ENCODE measurements at places on chromosomes 11 and 22.

DNA sequence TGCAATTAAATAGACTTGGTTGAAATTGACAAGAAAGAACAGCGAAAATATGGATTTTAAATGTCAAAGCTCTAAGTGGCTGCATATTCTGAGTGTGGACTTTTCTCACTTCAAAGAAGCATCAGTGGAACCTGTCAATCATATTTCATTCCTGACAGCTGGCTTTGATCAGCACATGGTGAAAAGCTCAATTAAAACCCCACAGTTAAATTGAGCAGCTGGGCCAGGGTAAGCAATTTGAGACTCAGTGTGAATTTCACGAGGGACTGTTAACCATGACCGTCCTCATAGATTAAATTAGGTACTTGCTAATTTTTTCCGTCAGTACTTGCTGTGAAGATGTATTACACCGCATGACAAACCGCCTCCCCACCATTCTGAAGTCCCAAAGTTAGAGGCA is 11.0 kb upstream of the OR10D3 start:
- DNase-seq: no peak

GRCh38 chr22:49946612-49947295 is 13.8 kb upstream of the PIM3 start:
- DNase-seq: no peak

- no peak for DNase-seq
Measured at GRCh38 chr11:113159988-113160807, 154.2 kb upstream of the TTC12 start.

DNA sequence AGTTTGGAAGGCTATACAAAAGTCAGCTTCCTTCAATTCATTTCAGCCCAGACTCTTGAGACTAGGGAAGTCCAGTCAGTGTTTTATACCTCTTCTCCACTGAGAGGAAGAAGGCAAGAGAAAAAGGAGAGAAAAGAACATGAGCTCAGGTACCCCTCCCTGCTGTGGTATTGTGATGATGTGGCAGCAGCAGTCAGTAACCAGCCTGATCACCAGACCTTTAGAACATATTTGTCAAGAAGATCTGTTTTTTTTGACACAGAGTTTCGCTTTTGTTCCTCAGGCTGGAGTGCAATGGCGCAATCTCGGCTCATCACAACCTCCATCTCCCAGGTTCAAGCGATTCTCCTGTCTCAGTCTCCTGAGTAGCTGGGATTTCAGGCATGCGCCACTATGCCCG is 21.2 kb upstream of the RPS13 start:
- DNase-seq: no peak

GRCh38 chr11:83284501-83285150 is 1.5 kb downstream of the CCDC90B start:
- no peak for DNase-seq

DNA sequence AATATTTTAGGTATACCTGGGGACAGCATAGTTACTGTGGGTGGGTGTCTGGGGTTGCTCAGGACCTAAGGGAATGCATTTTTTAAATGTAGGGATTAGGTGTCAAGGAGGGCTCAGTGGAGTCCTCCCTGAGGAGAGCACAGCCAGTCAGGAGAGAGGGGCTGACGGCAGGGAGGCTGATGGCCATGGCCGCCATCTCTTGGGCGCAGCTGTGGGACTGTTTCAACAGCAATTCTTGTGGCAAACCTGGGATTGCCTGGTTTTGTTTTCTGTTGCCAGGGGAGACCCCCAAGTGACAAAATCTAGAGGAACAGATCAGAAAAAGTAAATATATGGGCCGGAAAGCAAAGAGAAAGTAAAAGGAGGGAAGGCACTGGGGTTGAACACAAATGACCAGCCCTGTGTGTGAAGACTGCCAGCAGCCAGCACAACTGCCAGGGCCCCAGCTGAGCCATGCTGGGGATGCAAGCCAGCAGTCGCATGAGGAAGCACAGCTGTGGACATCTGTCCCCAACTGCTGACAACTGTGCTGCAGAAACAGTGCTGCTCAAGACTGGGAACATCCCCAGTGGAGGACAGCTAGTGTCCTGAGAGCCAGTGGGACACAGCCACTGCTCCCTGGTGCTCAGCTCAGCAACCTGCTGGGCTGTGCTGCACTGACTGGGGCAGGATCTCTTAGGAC is 10.5 kb downstream of the MIF start:
- DNase-seq: no peak

DNA sequence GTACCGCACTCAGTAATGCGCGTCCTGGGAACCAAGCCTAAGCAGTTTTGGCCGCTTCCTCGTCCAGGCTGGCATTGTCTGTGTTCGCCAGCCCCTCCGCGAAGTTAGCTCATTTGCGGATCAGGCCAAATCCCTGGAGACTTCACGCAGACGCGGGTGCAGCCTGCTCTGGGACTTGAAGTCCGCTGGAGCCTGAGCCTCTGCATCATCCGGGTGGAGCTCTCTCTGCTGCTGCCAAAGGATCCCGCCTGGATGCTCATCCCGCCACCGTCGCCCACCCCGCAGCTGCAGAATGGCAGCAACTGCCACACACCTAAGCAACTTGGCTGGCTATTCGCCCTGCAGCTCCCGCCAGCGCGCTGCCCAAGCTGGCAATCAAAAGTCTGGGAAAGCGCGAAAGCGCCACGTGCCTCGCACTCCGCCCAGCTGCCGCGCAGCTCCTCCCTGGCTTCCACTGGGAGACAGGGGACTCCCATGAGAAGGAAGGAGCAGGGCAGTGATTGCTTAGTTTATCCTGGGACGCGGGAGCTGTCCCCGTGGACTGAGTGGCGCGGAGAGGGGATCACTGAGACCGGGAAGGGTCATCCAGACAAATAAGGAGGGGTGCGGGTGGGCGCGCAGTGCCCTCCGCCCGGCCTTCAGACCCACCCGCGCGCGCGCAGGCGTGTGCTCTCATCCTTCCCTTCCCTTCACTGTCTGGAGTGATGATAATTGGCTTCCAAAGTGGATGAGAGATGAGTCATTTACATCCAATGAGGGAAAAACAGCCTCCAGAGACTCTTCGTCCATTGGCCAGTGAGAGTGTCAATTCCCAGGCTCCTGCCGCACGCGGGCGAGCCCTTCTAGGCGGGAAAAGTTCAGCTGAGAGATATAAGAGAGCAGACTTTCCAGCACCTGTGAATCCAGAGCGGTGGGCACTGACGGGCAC is 23.2 kb upstream of the GLYATL1B start:
- no peak for DNase-seq

- no peak for DNase-seq
Measured at GRCh38 chr11:59719556-59719955, 5.9 kb upstream of the OR10V1 start.

DNA sequence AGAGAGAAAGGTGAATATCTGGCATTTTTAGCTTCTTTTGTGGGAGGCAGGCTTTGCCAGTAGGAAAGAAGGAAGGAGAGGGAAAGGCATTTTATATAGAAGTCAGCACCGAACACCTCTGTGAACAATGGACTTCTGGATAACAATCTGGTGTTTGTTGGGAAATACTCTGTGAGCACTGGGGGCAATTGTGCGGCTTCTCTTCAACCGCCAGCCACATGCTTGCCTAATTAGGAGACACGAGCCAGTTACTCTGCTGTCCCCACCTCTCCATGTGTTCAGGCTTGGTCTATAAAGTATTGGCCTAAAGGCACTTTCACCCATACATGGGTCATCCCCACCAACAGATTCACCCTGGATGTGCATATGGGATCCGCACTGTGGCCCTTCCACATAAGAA is 523.6 kb downstream of the NTM start:
- DNase-seq: no peak

DNA sequence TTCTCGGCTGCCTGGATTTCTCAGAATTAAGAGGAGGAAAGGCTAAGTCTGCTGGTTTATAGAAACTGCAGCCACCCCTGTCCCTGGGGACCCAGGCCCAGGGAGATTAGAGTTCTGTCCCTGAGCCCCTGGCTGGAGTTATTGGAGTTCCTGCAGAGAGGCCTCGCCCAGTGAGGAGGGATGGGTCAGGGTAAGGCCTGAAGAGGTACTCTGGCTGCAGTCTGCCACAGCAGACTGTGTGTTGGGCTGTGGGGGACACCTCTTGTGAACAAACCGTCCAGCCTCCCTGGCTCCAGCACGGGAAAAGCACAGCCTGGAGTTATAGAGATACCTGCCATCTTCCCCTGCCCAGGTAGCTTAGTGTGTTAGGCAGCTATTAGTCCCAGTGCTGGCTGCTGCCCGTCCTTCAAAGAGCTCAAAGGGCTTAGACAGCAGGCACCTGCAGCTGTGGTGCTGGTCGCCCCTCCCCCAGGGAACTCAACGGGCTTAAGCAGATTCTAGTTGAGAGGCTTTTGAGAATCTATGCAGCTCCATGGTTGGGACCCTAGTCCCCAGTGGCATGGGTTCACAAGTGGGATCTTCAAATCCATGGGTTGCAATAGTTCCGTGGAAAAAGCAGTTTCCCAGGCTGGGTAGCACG is 36.6 kb upstream of the MUC15 start:
- DNase-seq: no peak

DNA sequence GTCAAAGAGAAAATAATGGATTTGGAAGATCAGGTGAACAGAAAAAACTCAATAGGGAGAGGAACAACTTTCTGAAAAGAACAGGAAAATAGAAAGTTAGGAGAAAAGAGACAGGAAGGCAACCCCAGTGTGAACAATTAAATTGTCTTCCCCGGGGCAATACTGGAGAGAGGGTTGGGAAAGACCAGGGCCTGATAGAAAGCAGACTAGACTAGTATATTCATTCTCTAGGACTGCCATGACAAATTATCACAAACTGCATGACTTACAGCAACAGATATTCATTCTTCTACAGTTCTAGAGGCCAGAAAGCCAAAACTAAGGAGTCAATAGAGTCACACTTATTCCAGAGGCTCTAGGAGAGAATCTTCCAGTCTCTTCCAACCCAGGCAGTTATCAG is 482.8 kb downstream of the SOX6 start:
- no peak for DNase-seq

DNA sequence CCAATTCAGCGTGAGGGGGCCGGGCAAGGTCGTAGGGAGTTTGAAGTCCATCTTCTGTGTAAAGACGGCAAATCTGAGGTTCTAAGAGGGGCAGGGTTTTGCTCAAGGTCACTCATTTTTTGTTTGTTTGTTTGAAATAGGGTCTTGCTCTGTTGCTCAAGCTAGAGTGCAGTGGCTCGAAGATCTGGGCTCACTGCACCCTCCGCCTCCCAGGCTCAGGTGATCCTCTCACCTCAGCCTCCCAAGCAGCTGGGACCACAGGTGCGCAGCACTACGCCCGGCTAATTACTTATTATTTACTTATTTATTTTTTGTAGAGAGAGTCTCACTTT is 355 bp upstream of the AP1B1 start:
- no peak for DNase-seq

GRCh38 chr11:122441666-122442035 is 213.9 kb upstream of the UBASH3B start:
- no peak for DNase-seq

- DNase-seq: no peak
Measured at GRCh38 chr11:19953909-19954308, 206.4 kb downstream of the DBX1 start.

GRCh38 chr11:20021771-20022362 is 138.4 kb downstream of the DBX1 start:
- DNase-seq: no peak

DNA sequence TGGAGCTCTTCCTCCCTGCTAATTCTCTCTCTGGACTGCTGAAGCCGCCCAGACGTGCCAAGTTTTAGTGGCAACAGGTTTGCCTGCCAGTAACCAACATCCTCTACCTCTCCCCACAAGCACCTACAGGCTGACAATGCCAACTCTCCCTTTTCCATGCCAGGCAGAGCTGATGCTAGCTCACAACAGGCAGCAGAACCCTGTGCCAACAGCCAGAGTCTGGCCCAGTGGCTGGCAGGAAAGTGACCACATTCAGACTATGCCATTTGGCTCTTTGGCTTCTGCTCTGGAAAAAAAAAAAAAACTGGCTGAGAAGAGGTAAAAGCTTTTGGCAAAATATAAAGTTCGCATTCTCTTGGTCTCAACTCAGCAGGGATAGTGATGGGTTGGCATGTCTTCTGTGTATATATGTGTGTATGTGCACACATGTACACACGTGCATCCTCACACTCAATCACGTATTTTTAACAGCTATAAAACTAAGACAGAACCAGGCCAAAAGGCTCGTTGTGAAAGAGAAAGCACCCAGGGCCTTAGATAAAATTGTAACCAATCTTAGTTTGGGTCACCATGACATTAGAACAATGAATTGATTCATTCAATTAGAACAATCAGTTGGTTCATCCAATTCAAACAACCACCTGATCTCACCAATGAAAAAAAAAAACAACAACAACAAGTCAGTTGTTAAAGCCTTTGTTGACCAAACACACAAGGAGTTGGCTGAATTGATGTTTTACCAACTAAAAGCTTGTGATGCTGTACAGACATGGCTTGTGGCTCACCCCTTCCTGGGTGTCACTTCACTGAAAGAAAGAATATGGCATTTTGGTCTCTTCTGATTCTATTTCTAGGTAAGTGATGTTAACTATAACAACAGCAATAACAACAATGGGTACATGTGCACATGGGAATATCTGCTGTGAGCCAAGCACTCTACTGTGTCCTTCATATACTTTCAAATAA is 48.6 kb downstream of the TRIM29 start:
- no peak for DNase-seq

DNA sequence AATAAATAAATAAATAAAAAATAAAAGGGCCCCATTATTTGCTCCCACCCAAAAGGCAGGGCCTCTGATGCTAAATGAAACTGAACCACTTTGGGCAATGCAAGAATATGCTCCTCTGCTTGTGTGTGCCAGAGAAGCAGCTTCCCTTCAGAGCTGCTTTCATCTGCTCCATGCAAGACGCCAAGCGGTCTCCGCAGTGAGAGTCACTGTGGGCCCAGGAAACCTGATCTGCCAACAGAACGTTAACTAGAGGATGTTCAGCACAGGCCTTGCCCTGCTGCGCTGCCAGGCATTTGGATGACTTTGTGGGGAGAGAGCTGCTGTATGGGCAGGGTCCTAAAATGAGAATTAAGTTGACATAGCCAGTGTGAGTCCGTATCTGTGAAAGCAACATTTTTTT is 43.7 kb upstream of the APOA1 start:
- no peak for DNase-seq

DNA sequence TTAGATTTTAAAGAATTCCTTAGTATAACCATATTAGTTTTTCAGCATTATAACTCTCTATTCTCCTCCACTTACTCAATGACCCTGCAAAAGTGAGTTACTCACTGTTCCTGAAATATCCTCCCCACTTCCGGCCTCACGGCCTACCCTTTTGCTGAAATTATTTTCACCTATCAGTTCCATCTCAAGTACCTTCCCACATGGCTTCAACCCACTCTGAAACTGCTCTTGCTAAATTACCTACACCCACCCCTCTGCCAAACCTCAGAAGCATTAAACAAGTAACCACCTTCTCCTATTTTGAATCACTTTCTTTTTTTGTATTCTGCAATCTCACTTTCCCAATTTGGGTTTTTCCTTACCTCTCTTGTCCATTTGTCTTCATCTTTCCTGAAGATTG is 37.7 kb downstream of the OR5P2 start:
- no peak for DNase-seq

Measured in activated effector memory CD4-positive, alpha-beta T cell treated with anti-CD3 and anti-CD28 coated beads, Interleukin-2, amount 50 U/mL, for 16 hours (primary cell).